Dermis microvascular lymphatic vessel endothelial cell (primary cell): ENCODE measurements at places on chromosomes 6 and 20.

DNA sequence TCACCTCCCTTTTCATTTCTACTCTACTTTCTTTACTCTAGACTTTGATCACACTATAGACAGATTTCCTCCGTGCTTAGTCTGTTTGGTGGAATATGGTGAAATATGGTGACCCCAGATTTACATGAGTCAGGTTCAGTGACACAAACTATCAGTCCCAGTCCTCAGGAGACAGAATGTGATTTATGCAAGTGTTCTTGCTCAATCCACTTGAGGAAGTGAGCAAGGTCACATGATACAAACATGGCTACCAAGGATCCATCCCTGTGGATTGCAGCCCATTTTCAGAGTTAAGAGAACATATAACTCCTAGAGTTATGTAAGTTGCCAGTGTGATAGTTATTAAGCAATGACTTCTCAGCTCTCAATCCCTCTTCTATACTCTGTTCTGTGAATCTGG, 23.7 kb upstream of the TSHZ2 start:
- no peak for DNase-seq

DNA sequence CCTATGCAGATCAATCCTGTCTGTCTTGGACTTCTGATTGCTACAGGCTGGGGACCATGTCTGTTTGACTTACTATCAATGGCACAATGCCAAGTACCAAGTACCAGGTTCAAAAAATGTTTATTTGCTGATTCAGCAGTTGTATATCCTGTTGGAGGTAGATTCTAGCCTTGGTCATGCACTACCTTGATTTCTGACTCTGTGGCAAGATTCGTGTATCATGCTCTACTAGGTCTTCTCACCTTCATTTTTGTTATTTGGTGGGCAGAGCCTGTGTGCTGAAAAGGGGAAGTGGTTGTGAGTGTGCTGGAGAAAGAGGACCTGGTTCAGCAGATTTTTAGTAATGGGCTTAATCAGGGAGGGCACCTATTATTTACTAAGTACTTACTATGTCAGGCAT, 192.4 kb upstream of the MYLIP start:
- no peak for DNase-seq

DNA sequence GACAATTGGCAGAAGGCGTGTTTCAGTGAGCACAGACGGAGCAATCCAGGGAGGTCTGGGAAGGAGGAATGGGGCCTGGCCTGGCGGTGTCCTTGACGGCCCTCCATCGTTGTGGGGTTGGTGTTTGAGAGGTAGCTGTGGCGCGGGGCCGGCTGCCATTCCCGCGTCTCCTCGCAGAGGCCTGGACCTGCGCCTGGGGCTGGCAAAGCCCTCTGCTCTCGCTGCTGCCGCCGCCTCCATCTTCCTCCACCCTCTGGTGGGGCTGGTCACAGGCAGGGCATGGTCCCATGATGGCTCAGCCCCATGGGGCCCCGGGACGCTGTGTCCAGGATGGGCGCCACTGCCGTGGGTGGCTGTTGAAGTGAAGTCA, 7.6 kb downstream of the OSBPL2 start:
- DNase-seq: no peak

DNA sequence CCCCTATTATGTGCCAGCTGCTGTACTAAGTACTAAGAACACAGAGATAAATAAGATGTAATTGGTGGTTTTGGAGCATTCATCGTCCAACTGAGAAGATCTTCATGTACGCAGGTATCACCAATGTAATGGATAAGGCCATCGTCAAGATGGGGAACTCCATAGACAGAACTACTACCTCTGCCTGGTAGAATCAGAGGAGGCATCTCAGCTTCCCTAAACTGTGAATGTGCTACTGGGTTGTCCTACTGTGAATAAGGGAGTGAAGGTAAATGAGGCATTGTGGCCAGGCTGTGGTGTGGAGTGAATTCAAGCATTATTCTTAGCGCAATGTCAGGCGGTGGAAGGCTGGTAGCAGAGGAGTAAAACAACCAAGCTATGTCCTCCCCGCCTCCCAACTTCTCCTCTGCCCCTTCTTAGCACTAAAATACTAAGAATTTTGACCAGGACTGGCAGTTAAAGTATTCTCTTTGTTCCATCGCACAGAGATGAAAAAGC, 68.2 kb downstream of the TBC1D7 start:
- no peak for DNase-seq

GRCh38 chr6:90019216-90019615, 124.9 kb downstream of the GJA10 start:
- DNase-seq: no peak

DNA sequence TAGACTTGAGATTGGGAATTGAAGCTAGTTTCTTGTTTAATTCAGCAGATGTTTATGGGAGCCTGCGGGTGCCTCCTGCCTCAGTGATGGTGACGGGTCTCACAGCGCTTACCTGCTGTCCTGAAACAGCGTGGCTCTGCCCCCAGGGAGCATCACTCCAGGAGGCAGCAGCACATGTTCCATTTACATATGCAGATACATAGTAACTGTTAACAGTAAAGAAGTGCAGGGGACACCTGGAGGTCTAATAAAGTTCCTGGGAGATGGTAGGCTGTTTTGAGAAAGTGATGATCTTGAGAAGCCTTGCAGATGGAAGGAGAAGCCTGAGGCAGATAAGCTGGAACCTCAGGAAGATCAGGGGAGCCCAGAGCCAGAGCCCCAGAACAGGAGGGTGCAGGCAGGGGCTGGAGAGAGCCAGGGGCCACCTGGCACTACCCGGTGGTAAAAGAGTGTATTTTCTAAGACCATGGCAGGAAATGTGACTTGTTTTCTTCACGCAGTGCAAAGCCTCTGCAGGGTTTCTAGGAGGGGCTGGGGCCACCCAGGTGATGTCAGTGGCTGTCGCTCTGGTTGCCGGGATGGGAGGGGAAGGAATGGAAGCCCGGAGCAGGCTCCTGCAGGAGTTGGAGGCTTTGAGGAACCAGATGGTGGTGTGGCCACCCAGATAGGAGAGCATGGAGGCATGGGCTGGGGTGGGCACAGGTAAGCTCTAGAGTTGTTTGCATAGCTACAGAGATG, 24.2 kb upstream of the KIF25 start:
- DNase-seq: no peak

GRCh38 chr6:3296078-3296477, 37.3 kb downstream of the PSMG4 start:
- no peak for DNase-seq

DNA sequence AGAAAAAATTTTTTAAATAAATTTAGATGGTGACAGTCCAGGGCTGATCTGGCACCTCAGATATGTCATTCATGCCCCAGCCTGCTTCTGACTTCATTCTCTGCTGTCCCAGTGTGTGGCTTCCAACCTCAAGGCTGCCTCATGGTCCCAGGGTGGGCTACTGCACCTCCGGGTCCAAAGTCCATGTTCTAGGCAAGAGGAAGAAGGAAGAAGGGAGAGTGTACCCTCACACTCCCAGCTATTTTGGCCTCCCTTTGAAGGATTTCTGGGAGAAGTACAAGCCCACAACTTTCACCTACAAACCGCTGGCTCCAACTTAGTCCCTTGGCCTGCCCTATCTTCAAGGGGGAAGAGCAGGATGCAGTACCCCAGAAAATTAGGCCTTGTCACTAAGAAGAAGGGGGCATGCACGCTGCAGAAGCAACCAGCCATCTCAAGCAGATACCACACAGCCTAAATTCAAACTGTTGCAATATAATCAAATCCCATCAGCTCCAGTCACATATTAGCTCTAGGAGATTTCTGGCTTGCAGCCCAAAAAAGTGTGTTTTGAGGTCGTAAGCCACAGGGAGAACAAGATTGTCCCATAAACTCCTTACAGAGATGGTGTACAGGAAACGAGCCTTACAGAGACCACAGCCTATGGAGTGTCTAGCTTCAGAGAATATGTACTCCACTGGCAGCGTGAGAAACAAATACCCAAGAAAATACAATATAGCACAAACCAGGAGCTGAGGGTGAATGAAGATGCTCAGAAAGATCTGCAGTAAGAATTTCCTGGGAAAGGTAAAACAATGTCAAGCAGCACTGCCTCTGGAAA, 906 bp upstream of the BTN3A2 start:
- peak; percentile 12 for DNase-seq

DNA sequence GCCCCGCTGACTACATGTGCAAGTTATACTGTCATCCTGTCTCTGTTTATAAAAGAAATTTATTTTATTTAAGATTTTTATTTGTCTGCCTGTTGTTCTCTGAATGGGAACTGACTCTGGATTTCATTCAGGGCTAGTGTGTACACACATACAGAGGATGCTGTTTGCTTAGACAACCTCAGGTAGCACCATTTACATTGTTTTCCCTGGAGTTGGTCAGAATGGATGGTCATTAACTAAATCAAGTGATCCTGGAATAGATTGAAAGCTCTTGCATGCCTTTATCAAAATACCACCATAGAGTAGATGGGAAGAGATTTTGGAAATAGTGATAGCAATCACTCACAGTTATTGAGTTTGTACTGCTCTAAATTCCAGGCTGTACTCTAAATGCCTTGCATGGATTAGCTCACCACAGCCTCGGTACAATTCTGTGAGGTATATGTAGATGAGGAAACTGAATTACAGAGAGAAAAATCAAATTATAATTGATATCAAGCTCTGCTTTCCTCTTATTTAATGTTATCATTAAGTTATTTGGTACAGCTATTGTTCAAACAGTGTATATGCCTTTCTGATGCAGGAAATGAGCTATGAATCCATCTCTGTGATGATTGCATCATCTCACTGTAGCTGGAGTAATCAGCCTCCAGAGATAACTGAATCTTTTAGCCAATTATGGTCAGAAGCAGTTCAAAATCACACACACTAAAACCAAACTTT, 51.9 kb downstream of the RNF217 start:
- DNase-seq: peak; percentile 53

GRCh38 chr6:129786548-129786947, 74.6 kb downstream of the TMEM244 start:
- DNase-seq: no peak

DNA sequence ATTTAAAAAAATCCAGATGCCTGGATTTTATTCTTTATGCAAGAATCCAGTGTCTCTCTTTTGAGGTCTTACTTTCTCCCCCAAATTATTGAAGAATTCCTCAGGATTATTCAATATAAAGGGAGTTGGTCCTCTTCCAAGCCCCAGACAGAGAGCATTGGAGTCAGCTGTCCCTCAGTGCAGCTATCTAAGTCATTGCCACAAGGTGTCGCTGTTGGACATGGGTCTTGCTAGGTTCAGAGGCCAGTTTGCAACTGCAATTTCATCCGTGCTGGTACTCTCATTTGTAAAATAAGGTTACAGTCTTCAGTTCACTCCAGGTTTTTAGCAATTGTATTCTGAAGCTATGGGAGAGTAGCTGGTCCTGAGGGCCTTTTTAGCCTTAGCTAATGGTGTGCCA, 27.8 kb downstream of the CCN2 start:
- peak; percentile 56 for DNase-seq

- DNase-seq: no peak
Measured at GRCh38 chr6:5537132-5537531, 275.8 kb downstream of the FARS2 start.

DNA sequence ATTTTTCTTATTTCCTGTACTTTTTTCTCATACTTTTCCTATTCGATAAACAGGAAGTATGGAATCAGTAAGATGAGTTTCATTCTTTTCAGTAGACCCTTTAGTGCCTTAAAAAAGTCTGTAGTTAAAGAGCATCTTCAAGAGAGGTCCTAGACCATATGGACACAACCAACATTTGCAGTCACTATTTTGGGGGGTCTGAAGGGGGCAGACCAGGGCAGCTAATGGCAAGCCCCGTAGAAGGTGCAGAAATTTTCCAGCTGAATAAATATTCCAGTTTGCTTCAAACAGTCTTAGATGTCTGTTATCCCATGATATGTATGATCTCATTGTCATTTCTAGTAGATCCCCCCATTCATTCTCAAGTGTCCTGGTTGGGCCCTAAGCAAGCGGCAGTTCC, 52.8 kb downstream of the MAP3K5 start:
- no peak for DNase-seq

DNA sequence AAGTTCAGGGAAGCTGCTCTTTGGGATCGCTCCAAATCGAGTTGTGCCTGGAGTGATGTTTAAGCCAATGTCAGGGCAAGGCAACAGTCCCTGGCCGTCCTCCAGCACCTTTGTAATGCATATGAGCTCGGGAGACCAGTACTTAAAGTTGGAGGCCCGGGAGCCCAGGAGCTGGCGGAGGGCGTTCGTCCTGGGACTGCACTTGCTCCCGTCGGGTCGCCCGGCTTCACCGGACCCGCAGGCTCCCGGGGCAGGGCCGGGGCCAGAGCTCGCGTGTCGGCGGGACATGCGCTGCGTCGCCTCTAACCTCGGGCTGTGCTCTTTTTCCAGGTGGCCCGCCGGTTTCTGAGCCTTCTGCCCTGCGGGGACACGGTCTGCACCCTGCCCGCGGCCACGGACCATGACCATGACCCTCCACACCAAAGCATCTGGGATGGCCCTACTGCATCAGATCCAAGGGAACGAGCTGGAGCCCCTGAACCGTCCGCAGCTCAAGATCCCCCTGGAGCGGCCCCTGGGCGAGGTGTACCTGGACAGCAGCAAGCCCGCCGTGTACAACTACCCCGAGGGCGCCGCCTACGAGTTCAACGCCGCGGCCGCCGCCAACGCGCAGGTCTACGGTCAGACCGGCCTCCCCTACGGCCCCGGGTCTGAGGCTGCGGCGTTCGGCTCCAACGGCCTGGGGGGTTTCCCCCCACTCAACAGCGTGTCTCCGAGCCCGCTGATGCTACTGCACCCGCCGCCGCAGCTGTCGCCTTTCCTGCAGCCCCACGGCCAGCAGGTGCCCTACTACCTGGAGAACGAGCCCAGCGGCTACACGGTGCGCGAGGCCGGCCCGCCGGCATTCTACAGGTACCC, at the start of gene ESR1:
Gene ESR1, plus strand, starts transcription at position 170 of the 858 bp plus-strand sequence. Its CDS starts 231 bp downstream, at position 401.
- DNase-seq: peak; percentile 3

GRCh38 chr20:55953201-55953600, 52.1 kb downstream of the CBLN4 start:
- no peak for DNase-seq

- DNase-seq: no peak
Measured at GRCh38 chr6:56838016-56838555, 116.8 kb upstream of the BEND6 start.

GRCh38 chr6:51261691-51262090, 443.0 kb downstream of the TFAP2B start:
- DNase-seq: no peak

GRCh38 chr20:60587986-60588385, 629.8 kb downstream of the CDH26 start:
- DNase-seq: no peak

GRCh38 chr20:7449269-7449668, 491.0 kb downstream of the HAO1 start:
- no peak for DNase-seq

DNA sequence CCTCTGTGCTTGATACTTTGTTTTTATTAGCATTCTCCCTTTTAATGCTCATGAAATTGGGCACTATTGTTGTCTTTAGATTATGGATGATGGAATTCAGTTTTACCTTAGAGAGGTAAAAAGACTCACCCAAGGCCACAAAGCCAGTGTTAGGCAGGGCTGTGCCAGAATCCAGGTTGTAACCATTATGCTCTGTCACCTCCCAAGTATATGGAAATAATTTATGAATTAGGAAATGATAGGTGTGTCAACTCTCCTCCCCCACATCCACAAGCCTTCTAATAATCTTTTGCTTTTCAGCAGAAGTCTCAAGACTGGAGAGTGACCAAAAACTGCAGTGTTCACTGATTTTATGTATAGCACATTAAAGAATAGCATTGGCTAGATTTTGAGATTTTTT, 13.0 kb downstream of the DCBLD1 start:
- DNase-seq: no peak
